ENCODE measurements at places on chromosomes 1 and 21.
A peak's percentile ranks its signal among the peaks of the same experiment; 100 is the strongest.

- DNase-seq, result no peak
These were observed 84.1 kb upstream of the LBR start for GRCh38 chr1:225511828-225512381.

DNA sequence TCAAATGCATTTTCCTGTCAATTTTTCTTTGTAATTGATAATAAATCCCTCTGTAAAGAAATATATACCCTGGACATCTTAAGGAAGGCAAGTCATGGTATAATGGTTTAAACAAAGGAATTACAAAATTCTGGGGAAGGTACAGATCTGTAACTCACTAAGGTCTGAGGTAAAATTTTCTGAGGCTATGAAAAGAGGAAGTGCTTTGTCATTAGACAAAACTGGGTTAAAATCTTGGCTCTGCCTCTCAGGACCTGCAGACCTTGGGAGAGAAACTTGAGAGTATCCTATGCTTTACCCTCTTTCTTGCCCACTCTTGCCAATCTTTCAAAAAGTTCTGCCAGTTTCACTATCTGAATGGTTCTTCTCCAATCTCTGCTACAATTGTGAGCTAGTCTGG, 26.8 kb upstream of the BEND5 start:
- no peak for DNase-seq

DNA sequence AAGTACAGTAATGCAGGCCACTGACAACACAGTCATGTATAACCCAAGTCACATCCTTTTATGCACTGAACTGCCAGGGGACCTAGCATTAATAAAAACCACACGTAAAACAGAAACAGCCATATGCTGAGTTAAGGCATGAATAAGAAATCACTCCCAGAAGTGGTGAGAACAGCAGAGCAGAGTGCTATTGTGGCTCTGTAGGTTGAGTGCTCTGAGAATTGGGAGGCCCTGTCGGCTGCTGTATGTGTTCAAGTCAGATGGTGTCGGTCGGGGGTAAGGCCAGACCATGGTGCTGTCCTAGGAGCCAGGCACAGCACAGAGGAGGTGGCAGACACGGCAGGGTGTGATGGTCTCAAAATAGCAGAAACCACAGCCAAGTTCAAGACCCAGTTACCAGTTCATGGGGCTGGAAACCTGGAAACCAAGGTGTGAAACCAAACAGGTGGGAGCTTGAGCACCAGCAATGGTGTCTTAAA, 126.6 kb upstream of the COA6 start:
- no peak for DNase-seq

- no peak for DNase-seq
These were observed 13.2 kb downstream of the IER5 start for GRCh38 chr1:181101581-181102226.

- DNase-seq, result no peak
These were observed 42.5 kb downstream of the LAMC2 start for GRCh38 chr1:183228347-183229220.

- no peak for DNase-seq
These were observed 59.7 kb downstream of the ATP1A1 start for GRCh38 chr1:116432655-116433265.

DNA sequence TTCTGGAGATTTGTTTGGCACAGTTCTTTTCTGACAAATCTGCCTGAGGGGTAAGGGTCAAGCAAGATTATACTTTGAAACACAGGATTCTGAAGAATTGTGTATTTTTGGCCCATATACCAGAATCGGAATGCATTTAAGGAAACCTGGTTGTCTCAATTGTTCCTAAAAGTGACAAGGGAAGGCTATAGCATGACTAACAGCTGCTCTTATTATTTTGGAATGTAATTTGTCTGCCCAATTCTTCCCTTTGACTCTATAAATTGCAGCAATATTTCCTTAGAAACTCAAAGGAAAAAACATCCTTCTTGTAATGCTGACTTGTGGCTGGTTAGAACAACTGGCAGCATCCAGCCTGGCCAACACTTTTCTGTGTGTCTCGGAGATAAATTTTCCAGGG, 15.8 kb upstream of the VCAM1 start:
- DNase-seq, result no peak

DNA sequence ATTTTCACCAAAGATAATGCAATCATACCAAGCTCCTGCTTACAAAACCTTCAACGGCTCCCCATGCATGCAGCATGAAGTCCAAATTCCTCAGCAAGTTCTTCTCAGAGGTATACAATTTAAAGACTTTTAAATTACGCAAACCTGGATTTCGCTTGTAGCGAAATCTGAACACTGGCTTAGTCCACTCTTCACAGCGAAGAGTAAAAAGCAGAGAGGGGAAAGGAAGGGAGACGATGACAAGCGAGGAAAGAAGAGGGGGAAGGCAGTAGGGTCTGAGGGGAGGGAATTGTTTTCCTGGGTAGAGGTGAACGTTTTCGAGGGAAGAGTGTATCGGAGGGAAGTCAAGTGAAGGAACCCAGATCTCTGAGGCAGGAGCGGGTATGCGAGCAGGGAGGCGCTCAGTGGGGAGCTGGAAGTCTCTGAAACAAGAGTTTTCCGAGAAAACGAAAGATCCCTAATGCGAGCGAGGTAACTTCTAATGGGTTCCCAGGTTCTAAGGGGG, 790 bp downstream of the TESK2 start:
- no peak for DNase-seq

GRCh38 chr1:204242920-204243319, 29.1 kb upstream of the GOLT1A start:
- DNase-seq, result no peak

- no peak for DNase-seq
These were observed 21.9 kb downstream of the DPYD start for GRCh38 chr1:97898948-97899347.

DNA sequence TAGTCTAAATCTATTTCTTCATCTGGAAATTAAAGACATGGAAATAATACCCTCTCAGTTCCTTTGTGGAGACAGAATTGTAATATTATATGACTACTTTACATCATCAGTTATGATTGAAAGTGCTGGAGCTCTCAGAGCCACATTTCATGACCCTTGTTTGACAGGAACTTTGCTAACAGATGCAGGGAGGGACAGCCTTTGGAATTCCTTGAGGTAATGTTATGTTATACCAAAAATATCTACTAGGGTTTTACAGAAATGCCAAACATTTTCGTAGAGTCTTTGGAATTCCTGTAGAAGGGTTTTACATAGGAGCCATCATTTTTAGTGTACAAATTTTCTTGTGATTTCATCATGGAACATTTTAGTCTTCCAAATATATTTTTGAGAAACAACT, 57.4 kb upstream of the ADAMTS5 start:
- DNase-seq, result no peak

DNA sequence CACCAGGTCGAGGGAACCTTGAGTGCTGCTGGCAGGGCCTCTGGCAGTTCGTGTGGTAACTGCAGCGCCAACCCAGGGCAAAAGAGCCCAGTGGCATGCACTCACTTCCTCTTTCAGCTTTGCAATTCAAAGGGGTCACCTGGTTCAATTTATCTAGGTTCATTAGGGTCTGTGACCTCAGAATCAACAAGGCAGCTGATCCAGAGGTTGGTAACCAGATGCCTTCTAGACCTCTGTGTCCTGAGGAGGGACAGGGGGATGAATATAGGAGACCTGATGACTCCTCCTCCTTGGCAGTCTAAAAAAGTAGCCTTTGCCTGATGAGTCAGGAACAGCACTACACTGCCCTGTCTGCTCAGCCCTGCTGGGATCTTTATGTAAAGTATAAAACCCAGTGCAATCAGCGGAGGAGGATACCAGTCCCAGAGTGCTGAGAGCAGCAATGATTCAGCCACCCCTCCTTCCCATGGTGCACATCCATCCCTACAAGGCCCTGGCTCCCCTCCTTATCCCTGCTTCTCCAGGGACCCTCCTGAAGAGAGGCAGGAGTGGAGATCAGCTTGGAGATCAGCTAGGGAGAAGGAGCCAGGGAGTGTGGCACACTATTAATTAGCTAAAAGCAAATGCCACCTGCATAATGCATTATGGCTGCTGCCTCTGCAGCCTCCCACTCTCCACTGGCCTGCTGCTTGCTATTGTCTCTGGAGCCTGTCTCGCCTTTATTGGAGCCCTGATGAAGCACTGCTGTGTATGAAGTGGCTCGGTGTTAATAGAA, 11.2 kb upstream of the FMOD start:
- DNase-seq, result no peak

DNA sequence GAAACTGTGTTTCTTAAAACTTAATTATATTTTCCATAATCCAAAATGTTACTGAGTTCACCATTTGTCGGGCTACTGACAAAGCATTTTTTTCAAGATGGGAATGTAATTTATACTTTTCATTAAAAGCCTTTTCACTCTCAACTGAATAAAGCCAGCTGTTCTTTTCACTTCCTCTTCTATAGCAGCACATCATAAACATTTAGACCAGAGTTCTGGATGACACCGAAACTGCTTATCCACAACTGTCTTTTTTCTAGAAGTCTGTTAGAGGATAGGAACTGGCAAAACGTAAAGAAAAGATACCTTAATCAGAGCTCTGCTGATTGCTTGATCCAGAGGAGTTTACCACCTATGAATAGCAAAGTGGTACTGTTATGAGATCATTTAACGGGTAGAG, 594.7 kb downstream of the ADGRL2 start:
- no peak for DNase-seq

DNA sequence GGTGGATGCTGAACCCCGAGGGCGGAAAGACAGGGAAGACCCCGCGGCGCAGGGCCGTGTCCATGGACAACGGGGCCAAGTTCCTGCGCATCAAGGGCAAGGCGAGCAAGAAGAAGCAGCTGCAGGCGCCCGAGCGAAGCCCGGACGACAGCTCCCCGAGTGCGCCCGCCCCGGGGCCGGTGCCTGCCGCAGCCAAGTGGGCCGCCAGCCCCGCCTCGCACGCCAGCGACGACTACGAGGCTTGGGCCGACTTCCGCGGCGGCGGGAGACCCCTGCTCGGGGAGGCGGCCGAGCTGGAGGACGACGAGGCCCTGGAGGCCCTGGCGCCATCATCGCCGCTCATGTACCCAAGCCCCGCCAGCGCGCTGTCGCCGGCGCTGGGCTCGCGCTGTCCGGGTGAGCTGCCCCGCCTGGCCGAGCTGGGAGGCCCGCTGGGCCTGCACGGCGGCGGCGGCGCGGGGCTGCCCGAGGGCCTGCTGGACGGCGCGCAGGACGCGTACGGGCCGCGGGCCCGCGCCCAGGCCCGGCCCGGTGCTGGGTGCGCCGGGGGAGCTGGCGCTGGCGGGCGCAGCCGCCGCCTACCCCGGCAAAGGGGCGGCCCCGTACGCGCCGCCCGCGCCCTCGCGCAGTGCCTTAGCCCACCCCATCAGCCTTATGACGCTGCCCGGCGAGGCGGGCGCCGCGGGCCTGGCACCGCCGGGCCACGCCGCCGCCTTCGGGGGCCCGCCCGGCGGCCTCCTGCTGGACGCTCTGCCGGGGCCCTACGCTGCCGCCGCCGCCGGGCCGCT, 20.7 kb downstream of the FOXO6 start:
- peak; percentile 68 for DNase-seq

GRCh38 chr1:215899901-215900300, 332.8 kb downstream of the KCTD3 start:
- DNase-seq, result no peak

DNA sequence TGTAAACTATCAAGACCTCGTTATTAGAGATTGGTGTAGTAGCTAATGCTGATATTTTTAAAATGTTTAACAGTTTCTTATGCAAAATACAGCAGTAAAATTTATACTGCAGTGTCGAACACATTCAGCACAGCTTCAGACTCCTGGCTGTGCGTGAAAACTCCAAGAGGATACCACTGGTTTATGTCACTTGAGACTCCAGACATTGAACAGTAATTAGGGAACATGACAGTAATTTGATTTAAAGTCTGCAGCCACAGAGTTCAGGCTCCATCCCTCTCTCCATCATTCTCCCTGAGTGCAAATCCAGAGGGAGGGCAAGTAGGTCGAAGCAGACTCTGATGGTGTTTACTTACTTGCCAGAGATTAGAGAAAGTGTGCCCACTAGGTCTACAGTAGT, 94.2 kb downstream of the AK5 start:
- DNase-seq, result no peak

DNA sequence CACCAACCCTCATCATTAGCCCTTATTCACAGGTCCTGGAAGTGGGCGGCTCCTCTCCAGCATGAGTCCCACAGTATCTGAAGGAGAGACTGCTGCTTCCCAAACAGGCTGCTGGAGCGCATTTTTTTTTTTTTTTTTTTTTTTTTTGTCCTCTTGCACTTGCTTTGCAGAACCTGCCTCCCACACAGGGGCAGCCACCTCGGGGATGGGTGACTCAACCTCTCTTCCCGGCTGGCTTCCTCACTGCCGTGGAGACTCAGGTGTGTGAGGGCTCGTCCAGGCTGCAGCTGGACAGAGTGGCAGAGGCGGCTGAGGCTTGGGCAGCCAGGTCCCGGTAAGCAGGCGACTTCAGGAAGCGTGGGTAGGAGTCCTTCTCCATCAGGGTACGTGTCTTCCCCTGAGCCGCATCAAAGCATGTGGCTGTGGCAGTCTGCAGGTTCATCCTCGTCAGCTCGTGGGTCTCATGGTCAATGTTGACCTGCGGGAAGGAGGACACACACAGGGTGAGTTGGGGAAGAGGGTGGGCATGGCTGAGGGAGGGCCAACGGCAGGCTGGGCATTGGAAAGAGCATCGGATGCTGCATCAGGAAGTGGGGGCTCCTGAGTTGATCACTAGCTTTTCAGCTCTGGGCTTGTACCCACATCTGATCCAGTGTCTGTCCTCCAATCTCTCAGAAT, 4.0 kb downstream of the RGS16 start:
- DNase-seq, result no peak

DNA sequence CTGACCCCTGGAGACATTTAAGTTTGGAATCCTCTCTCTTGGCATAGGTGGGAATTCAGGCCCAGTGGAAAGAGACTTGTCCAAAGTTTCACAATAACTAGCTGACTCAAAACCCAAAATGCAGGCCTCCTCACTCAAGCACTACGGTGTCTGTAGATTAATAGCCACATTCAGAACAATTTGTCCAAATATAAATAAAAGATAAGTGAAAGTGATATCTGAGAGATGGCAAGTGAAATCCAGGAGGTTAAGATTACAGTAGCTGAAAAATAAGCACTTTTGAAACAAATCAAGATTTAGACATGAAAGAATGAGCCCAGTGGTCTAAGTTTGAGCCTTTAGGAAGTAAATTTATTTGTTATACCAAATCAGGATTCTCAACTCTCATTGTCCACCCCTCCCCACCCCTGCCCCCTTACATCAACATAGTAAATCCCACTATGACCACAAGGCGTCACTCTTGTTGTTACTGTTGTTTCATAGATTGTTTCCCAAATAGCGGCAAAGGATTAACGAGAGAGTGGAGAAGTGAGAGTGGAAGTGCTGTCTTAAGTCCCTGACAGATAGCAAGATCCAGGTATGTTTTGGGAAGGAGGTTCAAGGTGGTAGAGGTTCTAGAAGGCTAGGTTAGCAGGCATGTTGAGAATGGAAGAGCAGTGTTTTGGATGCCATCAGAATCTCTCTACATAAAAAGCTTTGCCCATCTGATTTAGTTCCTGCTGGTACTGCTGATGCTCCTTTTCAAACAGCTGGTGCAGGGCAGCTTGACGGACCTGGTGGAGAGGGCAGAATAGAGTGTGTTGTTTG, 7.1 kb upstream of the TPM3 start:
- DNase-seq, result peak; percentile 54

DNA sequence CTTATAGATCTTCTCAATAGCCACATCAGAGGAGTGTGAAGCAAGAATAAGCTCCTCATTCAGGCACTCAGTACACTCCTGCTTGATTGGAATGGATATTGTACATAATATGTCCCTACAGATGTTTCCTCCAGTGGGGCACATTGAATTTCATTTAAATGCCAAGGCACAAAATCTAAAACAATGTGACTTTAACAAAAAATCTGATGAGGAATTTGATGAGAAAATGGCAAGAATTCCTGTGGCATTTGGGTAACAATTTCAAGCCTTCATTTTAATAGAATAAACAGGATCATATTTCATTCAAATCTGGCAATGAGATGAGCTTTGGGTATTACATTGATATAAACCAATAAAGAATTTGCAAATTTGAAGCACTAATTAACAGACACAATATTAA, 307.7 kb upstream of the PKN2 start:
- DNase-seq, result no peak
